Inflammatory macrophage (primary cell): ENCODE measurements at places on chromosomes 6 and 20.

GRCh38 chr20:17012546-17013226 lies 214.2 kb upstream of the PCSK2 start:
- DNase-seq = no peak

DNA sequence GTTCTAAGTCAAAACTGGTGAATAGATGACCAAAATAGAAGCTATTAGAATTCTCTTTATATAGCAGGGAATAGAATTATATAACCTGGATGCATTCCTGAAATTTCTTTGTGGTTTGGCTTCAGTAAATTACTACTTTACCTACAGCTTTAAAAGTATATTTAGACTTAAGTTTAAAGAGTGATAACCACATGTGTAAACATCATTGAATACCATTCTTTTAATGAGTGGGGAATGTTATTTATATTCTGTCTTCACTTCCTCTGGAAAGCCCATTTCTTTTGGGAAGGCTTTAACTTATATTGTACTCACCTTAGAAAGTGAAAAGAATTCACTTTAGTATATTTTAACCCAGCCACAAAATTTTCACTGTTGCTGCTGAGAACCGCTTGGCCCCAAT lies 39.1 kb downstream of the PLEKHG1 start:
- DNase-seq = no peak

DNA sequence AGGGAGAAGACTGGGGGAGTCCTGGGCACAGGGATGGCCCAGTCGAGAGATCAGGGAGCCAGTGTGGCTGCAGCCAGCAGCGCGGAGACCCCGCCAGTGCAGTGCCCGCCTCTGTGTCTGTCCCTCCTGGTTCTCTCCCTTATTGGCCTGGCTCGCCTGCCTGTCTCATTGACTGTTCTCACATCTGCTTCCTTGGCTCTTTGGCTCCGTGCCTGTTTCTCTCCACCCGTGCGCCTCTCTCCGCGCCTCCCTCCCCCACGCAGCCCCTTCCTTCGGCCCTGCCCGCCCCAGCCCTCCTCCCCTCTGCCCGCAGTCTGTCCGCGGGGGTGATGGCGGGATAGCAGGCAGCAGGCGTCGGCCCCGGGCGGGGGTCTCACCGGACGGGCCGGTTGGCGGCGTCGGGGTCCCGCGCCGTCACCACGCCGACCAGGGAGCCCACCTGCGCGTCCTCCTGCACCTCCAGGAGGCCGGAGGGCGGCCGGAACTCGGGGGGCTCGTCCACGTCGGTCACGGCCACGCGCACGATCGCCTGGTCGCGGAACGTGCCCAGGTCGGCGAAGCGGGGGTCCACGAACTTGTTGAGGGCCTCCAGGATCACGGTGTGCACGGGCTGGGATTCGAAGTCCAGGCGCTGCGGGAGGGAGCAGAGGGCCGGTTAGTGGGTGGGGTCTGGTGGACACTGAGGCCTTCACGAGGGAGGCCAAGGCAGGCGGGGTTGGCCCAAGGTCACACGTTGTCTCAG lies 92.0 kb downstream of the CD40 start:
- DNase-seq = no peak

GRCh38 chr6:53316142-53316541 lies 32.6 kb downstream of the ELOVL5 start:
- no peak for DNase-seq

DNA sequence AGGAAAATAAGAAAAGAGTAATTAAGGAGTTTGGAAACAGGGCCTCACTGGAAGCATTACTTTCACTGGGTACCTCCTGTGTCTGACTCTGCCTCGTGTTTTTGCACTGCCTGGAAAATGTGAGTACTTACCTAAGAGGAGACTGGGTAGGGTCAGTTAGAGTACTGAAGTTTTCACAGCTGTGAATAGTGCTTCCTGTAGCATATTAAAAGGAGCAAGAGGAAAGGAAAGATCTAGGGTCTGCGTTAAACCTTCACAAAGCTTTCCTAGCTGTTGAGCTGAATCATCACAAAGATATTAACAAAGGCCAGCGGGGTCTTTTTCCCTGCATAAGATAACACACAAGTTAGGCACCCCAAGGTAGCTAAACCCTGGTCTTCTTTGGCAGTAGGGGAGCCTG lies 82.3 kb downstream of the MLIP start:
- no peak for DNase-seq
